ENCODE measurements at places on chromosomes 4 and X.

- DNase-seq: no peak
These were observed 3.8 kb upstream of the CENPC start for GRCh38 chr4:67549123-67549522.

DNA sequence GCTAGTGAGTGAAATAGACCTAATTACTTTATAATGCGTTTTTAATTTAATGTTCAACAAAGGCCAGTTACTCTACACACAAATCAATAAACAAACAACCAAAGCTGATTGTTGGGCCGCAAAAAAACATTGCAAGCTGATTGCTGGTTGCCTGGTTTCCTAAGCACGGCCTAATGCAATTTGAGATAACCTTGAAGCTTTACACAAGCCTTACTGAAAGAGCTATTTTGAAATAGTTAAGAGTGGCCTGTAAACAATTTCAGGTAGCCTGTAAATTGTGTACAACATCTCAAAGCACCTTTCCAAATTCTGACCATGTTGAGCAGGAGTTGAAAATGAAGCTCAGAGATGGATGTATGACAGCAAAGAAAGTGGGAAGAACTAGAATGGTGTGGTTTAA, 17.5 kb upstream of the CXorf66 start:
- no peak for DNase-seq

DNA sequence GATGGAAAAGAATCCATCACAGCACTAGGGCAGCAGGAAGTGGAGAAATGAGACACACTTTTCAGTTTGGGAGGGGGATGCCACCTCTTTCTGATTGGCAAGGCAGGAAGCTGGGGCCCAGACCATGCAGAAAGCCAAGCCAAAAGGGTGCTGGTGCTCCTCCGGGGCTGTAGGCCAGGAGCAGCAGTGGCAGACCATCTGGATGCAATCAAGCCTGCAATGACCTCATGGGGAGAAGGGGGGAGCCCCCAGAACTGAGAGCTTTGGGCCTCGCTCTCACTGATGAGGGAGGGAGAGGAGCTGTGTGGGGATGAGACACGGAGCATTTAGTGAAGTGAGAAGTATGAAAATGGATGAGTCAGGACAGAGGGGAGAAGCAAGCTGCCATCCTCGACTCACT, 141.3 kb upstream of the NALF2 start:
- DNase-seq: no peak

GRCh38 chr4:67912080-67912479, 28.3 kb upstream of the TMPRSS11D start:
- no peak for DNase-seq

DNA sequence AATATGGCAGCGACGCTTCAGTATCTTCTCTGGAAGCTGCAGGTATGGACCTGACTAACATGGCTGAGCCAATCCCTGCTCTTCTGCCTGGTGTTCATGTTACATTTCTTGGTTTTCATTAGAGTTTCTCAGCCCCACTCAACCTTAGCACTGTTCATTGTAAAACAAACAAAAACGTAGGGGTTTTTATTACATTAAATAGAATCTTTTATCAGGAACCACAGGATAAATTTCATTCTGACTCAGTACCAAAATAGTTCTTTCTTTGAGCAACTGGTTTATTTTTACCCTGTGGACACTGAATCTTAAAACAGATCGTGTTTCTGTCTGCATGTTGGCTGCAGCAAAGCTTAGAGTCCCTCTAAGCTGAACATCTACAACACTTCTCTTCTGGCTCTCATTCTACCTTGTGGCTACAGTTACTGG, 27.1 kb downstream of the FHIP1A start:
- no peak for DNase-seq

DNA sequence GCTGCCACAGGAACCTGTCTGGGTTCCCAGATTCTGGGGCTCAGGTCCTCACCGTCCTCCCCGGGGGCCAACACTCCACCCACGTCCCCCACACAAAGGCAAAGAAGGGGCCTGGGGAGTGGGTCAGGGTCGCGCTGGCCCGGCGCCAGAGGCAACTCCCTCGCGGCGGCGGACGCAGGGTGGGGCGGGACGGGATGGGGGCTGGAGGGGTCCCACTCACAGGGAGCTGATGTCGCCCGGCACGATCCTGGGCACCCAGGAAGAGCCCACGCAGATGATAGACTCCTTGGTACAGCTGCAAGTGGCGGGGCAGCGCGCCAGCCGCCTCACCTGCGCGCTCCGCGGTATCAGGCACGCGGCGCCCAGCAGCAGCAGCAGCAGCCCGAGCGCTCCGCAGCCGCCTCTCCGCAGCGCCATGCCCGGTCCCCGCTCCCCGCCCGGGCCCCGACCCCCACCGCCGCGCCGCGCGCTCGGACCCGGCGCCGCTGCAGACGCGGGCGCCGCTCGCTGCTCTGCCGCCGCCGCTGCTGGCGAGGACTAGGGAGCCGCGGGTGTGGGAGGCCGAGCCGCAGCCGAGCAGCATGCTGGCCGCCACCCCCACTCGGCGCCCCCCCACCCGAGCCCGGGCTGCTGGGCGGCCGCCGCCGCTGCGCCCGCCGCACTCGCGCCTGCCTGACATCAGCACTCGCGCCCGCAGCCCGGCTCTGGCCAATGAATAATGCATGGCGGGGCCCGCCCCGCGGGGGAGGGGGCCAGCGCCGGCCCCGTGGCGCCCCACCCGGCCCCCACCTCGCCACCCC, at the start of gene LGI2:
Gene LGI2, minus strand, starts transcription at position 670 of the 800 bp plus-strand sequence. Its CDS starts 253 bp downstream, at position 417.
- no peak for DNase-seq

- no peak for DNase-seq
These were observed 49.9 kb upstream of the CPEB2 start for GRCh38 chr4:14952352-14952751.

DNA sequence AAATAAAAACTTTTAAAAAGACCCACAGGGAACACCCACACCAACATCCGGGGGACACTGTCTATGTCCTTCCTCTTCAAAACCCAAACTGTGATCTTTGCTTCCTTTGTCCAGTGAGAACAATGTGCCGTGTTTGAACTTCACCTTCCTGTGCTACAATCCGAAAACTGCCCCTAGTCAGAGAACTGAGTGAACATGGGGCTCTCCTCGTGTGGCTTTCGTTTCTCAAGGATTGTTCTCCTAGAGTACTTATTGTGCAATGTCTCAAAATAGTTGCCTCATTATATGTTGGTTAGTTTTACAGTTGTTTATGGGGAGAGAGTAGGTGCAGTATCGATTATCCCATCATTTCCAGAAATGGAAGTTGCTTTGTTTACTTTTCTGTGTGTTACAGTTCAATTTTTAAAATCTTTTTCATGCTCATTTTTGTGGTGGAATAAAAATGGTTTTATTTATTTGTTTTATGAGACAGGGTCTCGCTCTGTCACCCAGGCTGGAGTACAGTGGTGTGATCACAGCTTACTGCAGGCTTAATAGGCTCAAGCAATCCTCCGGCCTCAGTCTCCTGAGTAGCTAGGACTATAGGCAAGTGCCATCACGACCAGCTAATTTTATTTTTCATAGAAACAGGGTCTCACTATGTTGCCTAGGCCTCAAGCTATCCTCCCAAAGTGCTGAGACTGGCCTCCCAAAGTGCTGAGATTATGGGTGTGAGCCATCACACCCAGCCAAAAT, 29.9 kb downstream of the RBMX start:
- no peak for DNase-seq

DNA sequence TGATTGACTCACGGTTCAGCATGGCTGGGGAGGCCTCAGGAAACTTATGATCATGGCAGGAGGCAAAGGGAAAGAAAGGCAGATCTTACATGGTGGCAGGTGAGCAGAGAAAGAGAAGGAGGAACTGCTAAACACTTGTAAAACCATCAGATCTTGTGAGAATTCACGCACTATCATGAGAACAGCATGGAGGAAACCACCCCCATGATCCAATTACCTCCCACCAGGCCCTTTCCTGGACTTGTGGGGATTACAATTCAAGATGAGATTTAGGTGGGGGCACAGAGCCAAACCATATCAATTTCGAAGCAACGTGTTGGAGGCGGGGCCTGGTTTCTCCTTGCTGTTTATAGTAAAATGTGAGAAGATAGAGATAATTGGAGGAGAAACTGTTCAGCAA, 167.4 kb downstream of the GABRB1 start:
- no peak for DNase-seq

DNA sequence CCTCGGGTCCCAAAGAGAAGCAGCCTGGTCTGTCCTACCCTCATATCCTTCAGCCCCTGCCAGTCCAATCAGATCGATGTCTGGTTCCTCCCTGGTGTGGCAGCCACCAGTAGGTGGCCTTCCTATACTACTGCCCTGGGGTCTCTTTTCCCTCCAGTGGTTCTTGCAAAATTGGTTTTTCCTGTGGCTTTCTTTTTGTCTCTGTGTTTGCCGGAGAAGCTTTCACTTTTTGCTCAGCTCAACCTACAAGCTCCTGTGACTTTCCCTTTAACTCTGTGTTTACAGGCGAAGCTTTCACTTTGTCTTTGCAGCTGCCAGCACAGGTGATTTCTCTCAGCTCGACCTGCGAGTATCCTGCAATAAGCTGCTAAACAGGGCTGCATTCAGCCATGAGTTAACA, 46.8 kb downstream of the UGT2A3 start:
- DNase-seq: no peak

DNA sequence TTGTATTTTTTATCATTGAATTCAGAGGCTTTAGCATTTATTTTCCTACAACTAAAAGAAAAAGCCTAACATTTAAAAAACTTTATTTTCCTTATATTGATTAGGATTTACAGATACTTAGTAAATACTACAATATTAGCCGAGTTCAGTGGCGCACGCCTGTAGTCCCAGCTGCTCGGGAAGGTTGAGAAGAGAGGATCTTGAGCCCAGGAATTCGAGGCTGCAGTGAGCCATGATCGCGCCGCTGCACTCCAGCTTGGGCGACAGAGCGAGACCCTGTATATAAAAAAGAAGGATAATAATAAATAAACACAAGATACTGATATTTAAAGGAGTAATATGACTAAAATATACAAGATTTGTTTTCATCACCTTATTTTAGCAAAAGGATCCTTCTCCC, 681 bp upstream of the UPF3B start:
- no peak for DNase-seq

DNA sequence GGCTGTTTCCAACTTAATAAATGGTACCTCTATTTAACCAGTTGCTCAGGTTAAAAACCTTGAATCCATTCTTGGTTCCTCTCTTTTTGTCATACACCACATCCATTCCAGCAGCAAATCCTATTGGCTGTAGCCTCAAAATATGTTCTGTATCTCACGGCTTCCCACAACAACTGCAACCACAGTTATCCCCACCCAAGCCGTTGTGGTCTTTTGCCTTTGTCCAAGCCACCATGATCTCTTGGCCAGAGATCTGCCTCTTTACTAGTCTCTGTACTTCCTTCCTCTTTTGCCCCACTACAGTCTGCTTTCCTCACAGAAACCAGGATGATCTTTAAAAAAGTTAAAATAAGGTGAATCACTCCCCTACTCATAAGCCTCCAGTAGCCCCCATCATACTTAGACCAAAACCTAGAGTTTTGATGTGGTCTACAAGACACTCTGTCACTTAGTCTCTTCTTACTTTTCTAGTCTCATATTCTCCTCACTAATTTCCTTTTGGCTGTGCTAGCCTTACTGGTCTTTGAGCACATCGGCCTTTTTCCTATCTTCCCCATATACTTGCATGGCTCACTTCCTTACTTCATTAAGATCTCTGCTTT, 10.3 kb downstream of the MAOA start:
- DNase-seq: no peak

DNA sequence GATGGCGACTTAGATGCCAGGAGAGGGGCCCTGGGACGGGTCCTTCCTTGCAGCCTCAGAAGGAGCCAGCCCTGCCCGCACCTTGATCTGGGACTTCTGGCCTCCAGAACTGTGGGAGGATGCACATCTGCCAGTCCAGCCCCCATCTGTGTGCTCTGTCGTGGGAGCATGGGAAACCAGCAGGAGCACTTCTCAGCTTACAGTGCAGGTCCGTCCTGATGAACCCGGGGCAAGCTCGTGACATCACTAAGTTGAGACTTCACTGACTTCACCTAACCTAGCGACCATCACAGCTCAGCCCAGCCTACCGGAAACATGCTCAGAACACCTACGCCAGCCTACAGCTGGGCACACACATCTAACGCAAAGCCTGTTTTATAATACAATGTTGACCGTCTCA, 38.1 kb downstream of the ABLIM2 start:
- DNase-seq: no peak

DNA sequence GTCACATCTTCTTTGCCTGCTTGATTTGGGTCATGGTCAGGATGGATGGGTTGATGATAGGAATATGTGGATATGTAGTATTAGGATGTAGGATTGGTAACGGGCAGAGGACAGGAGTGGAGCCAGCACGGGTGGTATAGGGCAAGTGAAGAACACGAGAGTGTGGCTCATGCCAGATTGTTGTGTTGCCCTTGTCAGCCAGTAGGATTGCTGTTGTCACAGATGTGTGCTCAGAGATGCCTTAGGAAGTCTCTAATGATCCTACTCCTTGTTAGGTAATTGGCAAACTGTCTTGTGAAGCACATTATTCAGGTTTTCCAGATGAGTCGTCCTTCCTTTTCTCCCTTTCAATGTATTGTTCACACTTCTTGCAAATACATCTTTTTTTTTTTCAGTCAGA, 5.5 kb downstream of the ATP10D start:
- DNase-seq: no peak

GRCh38 chrX:2781226-2781571, 29.4 kb downstream of the XG start:
- no peak for DNase-seq

Measured in stimulated activated CD8-positive, alpha-beta memory T cell treated with anti-CD3 and anti-CD28 coated beads, Interleukin-15, amount 100 ng/mL, for 48 hours (primary cell).